ENCODE measurements at places on chromosomes 1 and 21.

DNA sequence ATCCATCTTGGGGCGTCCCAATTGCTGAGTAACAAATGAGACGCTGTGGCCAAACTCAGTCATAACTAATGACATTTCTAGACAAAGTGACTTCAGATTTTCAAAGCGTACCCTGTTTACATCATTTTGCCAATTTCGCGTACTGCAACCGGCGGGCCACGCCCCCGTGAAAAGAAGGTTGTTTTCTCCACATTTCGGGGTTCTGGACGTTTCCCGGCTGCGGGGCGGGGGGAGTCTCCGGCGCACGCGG is 282 bp upstream of the SOD1 start:
- no peak for DNase-seq

- no peak for DNase-seq
Observed at GRCh38 chr1:207861442-207862177, 49.3 kb downstream of the CD34 start.

GRCh38 chr1:84037758-84038611 is 39.1 kb upstream of the TTLL7 start:
- no peak for DNase-seq

DNA sequence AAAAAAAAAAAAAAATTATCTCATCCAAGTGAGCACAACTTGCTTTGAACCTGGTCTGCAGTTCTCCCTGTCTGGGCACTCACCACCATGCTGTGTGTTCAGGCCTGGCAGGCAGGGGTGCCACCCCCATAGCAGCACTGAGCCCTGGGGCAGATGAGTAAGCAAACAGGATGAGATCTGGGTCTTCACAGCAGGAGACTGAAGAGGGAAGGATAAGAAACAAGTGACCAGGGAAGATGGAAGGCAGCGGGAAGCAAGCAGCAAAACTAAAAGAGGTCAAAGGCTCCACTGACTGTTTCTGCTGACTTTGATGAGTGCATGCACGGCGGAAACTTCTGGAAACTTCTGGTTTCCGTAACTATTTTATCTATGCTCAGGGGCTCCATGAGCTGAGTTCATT is 133.5 kb upstream of the SOD1 start:
- no peak for DNase-seq

GRCh38 chr1:55569417-55569816 is 354.3 kb upstream of the USP24 start:
- DNase-seq = no peak
